ENCODE measurements at places on chromosomes 16 and 17.

DNA sequence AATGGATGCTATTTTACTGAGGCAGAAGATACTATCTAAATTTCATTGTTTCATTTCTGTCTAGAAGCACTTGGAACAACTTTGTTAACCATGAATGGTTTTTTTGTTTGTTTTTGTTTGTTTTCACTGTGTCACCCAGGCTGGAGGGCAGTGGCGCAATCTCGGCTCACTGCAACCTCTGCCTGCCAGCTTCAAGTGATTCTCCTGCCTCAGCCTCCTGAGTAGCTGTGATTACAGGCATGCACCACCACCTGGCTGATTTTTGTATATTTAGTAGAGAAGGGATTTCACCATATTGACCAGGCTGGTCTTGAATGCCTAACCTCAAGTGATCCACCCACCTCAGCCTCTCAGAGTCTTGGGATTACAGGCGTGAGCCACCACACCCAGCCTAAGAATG is 40.5 kb downstream of the ABHD15 start:
- DNase-seq: no peak

GRCh38 chr17:16212793-16213192 is 2.5 kb downstream of the NCOR1 start:
- DNase-seq: no peak

DNA sequence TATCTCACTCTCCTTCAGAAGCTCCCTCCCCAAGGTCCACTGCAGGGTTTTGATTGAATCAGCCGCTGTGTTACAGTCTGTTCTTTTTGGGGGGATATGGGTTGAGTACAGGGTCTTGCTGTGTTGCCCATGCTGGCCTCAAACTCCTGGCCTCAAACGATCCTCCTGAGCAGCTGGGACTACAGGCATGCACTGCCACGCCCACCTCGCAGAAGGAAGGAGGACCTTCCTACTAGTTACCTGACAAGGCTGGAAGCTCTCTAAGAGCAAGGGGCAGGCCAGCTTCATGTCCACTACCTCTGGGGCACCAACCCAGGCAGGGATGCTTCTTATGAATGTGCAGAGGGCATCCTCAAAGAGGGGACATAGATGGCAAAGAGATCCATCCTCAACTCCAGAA is 1.9 kb upstream of the MMP28 start:
- DNase-seq: no peak

- DNase-seq: no peak
Observed at GRCh38 chr17:33803199-33803685, 451.8 kb upstream of the CCL2 start.

- DNase-seq: no peak
Observed at GRCh38 chr16:87791295-87792204, 25.8 kb upstream of the KLHDC4 start.

Data from effector memory CD4-positive, alpha-beta T cell (primary cell).